Tibial nerve (tissue), 4 donors: ENCODE measurements at places on chromosomes 6 and 20. TPM values are rescaled to one million over a fixed set of nuclear protein-coding genes. Genes with fewer than 3 reads are reported as not detected.

Gene ECI2
- 51.6 TPM for total RNA-seq

Gene PSORS1C2
- total RNA-seq, result not detected

Gene ETV7
- 4.8 TPM for total RNA-seq

Gene HCRTR2
- not detected for total RNA-seq

Gene KCNK16
- total RNA-seq, result not detected

Gene SIRPB2
- 3.9 TPM for total RNA-seq

Gene DEFB115
- not detected for total RNA-seq

Gene SERPINB1
- 21.6 TPM for total RNA-seq

Gene SESN1
- total RNA-seq, result 79.8 TPM

Gene MRPL18
- total RNA-seq, result 38.0 TPM

Gene TENT5A
- 24.3 TPM for total RNA-seq

Gene SIM1
- not detected for total RNA-seq

Gene HLA-E
- total RNA-seq, result 483 TPM

Gene GSTA3
- total RNA-seq, result not detected

Gene TMC2
- 0.21 TPM for total RNA-seq
